ENCODE measurements at places on chromosomes 1 and 21. TPM values are rescaled to one million over a fixed set of nuclear protein-coding genes. Genes with fewer than 3 reads are reported as not detected.

ADGRL2 gene
- 0.43 TPM for total RNA-seq

- no peak for DNase-seq
These were observed 138.8 kb upstream of the HMGB4 start for GRCh38 chr1:33725037-33725436.

CDK18 gene
- total RNA-seq = 0.88 TPM

DNA sequence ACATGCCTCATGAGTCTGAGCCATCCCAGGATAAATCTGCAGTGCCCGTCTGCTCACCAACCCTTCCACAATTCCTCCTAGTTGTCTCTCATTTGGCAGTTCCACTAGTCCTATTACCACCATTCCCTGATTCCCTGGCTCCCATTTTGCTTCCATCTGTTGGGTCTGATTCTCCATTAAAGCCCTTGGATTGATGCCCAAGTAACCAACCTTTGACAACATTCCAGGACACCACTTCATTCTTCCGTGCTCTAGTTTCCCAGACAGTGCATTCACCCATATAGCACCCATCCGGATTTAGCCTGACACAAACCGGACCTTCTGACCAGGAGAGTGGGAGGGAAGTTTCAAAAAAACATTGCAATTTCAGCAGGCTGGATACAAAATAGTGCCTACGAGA is 189.4 kb upstream of the PALMD start:
- DNase-seq = no peak

Data from GM12878 (cell line).